ENCODE measurements at places on chromosomes 1 and 21.

DNA sequence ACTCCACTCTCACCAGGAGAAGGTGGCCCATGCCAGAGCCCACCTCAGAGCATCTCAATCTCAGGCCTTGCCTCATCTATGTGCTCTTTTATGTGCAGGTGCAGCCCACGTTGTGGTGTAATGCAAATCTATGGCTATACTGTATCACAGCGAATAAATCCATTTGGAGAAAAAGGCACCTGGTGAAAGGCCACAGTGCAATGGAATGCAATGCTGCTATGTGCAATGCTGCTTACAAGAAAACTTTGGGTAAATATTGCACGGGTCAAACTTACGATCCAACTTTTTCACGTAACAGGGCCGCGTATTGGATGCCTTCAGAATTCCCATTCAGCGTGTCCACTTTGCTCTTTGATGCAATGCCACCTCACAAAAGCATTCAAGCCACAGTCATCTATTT lies 13.5 kb downstream of the ZBTB18 start:
- peaks cover 10% of the 10 kb centered on the region for H3K27me3 ChIP-seq
- no peak overlapping the region for H3K27ac ChIP-seq
- no peak overlapping the region for H3K4me3 ChIP-seq
- H3K36me3 ChIP-seq = no peaks in the 10 kb centered on the region
- DNase-seq = no peak

DNA sequence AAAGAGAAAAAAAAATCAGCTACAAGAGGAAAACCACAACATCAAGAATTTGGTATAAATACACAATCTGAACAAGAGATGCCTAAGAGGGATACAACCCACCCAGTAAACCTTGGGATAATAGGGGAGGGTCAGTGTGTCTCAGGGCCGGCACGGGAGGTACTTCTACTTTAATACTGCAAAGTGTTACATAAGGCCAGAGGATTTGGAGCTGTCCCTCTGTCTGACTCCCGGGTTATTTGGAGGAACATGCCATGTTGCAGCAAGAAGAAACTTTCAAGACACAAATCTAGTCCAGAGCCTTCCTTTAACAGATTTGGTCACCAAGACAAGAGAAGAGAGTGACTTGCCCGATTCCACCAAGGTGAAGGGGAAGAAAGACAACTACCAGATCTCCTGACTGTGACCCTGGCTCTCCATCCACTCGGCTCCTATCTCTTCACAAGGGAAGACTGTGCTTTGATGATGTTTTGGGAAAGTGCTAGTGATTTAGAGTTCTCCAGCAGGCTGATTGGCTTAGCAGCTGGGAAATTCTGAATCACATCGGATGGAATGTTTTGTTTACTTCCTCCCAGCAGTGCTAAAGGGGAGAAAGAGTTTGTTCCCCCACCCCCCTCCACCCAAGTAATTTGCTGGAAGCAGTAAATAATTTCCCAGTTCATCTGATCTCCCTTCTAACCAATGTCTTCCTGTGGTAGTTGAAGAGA lies 29.3 kb downstream of the SGIP1 start:
- H3K27me3 ChIP-seq = no peaks in the 10 kb centered on the region
- no peak overlapping the region for H3K4me3 ChIP-seq
- H3K36me3 ChIP-seq = no peaks in the 10 kb centered on the region
- peak overlapping the region; percentile 25 for H3K27ac ChIP-seq

- peaks cover 38% of the 10 kb centered on the region for H3K4me1 ChIP-seq
- H3K27ac ChIP-seq = no peak overlapping the region
- H3K36me3 ChIP-seq = no peaks in the 10 kb centered on the region
- peak; percentile 39 for DNase-seq
- H3K27me3 ChIP-seq = no peaks in the 10 kb centered on the region
These were observed 433.4 kb upstream of the CAMK1G start for GRCh38 chr1:209150114-209150513.

- no peaks in the 10 kb centered on the region for H3K27me3 ChIP-seq
- H3K4me1 ChIP-seq = no peaks in the 10 kb centered on the region
- no peak overlapping the region for H3K27ac ChIP-seq
- no peak overlapping the region for H3K4me3 ChIP-seq
- peaks cover 3% of the 10 kb centered on the region for H3K36me3 ChIP-seq
These were observed 47.4 kb upstream of the ENAH start for GRCh38 chr1:225700164-225700821.
